ENCODE measurements at places on chromosomes 13 and 19. TPM values are rescaled to one million over a fixed set of nuclear protein-coding genes. Genes with fewer than 3 reads are reported as not detected.

GRCh38 chr19:53980539-53981375, 10.7 kb upstream of the CACNG6 start:
- DNase-seq: no peak

DNA sequence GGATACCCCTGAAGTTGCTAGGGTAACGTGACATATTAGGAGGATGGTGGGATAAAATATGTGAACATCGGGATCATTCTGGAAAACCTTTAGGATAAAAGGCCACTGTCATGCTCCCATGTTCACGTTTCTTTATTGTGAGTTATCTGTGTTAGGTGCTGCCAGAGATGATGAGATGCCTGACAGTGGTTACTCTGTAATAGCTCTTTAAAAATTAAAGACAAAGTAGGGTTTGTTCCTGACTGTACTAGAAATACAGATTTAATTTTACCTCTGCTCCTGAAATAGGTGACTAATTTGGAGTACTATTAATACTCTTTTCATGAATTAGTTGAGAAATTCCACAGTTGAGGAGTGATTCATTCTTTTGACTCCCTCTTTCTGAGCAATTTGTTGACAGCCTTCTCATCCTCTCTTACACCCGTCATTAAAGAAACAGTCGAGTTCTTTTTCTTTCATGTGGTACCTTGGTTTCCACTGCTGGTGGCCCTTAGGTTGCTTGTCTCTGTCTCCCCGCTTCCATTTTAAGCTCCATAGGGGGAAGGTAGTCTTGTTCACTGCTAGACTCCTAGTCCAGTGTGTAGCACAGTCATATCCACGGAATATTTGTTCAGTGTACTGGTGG, 28.4 kb downstream of the SAE1 start:
- peak; percentile 88 for DNase-seq

- DNase-seq: peak; percentile 59
These were observed 121.6 kb upstream of the FRY start for GRCh38 chr13:31909864-31910551.

DNA sequence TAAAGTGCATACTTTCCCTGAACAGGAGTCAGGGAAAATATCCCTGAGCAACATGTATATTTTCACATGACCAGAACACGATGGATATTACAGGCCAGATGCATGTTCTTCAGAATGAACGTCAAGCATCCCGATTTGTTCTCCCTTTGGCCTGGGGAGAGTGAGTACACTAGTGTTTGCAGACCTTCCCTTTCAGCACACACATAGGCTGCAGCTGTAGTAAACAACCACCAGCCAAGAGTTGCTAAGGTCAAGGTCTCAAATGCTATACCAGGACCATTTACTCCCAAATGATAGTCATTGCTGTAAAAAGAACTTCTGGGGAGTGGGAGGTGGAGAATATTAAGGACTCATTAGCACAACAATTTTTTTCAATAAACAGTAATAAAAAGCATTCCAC, 3.0 kb downstream of the KLF12 start:
- DNase-seq: no peak

- no peak for DNase-seq
These were observed 101.2 kb downstream of the WASF3 start for GRCh38 chr13:26658448-26659385.

- DNase-seq: no peak
These were observed 112.5 kb downstream of the SOX1 start for GRCh38 chr13:112179421-112179820.

GRCh38 chr19:38519168-38519567, 85.7 kb downstream of the RYR1 start:
- DNase-seq: no peak

DNA sequence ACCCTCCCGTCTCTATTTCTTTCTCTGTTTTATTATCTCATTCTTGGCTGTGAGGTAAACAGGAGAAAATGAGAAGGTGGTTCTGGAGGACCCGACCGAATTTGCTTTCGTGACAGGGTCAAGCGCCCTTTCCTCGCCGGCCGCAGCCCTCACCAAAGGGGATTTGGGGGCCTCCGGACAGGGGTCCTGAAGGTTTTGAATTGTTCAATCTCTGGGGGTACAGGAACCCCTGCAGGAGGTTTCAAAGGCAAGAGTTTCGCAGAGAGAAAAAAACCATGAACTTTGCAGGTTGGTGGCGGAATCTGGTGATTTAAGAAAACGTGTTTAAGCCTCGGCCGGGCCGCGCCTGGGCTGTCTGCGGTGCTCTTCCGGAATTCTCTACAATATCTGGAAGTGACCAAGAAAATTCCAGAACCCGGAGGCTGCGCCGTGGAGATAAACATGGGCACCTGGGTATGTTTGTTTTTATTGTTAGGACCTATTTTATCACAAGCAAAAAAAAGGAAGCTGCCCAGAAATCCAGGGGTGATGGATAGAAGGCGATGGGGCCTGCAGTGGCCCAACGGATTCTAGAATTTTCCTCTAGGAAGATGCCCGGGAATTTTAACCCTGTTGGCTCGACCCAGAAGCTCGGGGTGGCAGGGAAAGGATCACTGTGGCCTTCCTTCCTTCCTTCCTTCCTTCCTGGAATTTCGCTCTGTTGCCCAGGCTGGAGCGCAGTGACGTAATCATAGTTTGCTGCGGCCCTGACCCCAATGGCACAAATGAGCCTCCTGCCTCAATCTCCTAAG, 14.2 kb upstream of the PTBP1 start:
- no peak for DNase-seq

DNA sequence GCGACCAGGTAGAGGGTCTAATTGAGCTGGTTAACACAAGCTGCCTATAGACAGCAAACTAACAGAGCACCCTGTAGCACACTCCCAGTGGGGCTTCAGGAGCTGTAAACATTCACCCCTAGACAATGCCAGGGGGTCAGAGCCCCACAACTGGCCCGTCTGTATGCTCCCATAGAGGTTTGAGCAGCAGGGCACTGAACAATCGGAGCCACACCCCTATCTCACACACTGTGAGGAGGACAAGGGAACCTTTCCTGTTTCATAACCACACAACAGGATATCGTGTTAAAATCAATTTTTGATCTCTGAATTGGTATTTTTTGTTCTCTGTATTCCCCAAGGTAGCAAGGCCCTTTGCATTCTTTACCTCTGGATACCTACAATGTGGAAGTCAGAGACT, 266.1 kb downstream of the SPRY2 start:
- DNase-seq: no peak

DNA sequence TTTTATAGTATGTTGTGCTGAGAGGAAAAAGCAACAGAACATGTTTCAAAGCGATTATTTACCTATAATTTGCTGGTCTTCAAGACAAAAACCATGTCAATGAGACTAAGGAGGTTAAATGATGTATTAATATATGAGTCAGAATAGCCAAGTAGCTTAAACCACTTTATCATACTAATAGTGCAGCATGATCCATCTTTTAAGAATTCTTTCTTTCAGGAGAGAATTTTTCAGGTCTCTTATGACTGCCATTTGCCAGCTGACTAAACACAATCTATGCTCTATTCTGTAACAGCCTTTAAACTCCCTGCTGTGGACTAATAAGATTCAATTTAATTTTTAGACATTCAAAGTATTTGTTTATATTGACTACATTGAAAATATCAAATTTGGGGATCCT, 93.7 kb downstream of the TRPC4 start:
- DNase-seq: no peak

DNA sequence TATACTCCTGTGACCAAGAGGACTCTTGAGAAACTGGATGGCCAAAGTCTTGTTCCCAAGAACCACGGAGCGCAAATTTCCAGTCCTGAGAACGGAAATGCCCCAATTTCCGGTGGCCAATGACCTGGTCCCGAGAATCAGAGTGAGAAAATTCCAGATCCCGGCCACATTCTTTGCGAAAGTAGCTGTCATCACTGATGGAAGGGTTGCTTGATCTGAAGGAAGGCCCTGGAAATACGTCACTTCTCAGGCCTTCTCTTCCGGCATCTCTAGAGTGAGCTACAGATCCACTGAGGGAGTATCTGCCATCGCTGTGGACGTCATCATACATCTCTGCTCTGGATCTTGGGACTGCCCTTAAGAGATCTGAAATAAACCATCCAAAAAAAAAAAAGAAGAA, 7.5 kb downstream of the SUGP2 start:
- DNase-seq: peak; percentile 18

- no peak for DNase-seq
These were observed 17.3 kb downstream of the PRKCSH start for GRCh38 chr19:11452620-11453310.

DNA sequence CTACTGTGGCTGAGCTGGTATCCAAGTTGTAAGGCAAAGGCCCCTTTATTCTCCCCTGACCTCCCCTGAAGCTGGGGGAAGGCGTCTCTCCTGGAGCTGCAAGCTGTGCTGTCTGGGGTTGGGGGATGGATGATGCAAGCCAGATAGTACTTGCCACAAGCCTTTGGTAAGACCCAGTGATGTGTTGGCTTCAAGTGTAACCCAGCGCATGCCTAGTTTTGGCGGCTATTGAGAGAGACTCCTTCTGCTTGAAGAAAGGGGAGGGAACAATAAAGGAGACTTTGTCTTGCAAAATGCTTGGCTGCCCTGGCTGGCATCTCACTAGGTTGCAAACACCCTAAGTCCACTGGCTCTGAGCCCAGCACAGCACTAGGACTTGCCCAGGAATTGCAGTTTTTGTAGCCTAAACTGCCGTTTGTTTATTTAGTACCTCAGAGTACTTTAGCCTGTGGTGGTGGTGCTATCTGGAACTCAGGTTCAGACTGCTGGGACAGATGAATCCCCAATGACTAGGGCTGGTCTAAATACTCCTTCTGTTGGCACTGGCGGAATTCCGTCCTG, 108.2 kb downstream of the TNFSF13B start:
- no peak for DNase-seq

- DNase-seq: no peak
These were observed 40.2 kb downstream of the RAB20 start for GRCh38 chr13:110521296-110521680.

- DNase-seq: peak; percentile 71
These were observed 25.8 kb downstream of the LACC1 start for GRCh38 chr13:43905435-43906031.

- DNase-seq: no peak
These were observed 338.6 kb downstream of the FGF9 start for GRCh38 chr13:22009500-22009899.

- DNase-seq: no peak
These were observed 28.9 kb downstream of the AP2S1 start for GRCh38 chr19:46821512-46822409.

GRCh38 chr19:31185261-31185660, 164.0 kb downstream of the TSHZ3 start:
- no peak for DNase-seq

NKG7 gene
- not detected for total RNA-seq

LILRB5 gene
- not detected for total RNA-seq

IZUMO2 gene
- not detected for total RNA-seq

PCDH9 gene
- total RNA-seq: 4.6 TPM

SLC27A1 gene
- total RNA-seq: 19.4 TPM

BCL3 gene
- total RNA-seq: 10.8 TPM

Measured in renal cortical epithelial cell (primary cell).